ENCODE measurements at places on chromosomes 3 and 15.

DNA sequence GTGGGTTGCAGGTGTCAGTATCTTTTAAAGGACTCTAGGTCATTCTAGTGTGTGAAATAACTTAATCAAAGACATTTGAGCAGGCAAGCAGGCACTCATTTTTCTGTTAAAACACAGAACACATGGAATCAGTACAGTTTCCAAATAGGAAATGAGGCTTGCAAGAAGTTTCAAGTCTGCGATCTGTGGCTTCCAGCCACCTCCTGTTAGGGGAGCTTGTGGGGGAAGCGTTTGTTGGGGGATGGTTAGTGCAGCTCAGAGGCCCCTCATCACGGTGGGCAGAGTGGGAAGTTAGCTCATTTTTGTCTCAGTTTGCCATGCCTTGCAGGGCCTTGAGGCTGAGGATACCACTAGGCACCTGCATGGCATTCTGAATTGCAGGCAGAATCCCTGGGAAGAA lies 59.9 kb downstream of the SLC6A11 start:
- no peak for DNase-seq

GRCh38 chr3:64342940-64343688 lies 117.8 kb upstream of the PRICKLE2 start:
- peak; percentile 27 for DNase-seq

GRCh38 chr3:37447732-37448131 lies 273.4 kb upstream of the LRRFIP2 start:
- no peak for DNase-seq

GRCh38 chr15:65423976-65424679 lies 1.4 kb upstream of the IGDCC4 start:
- peak; percentile 67 for DNase-seq
